ENCODE measurements at places on chromosomes 12 and 14.

DNA sequence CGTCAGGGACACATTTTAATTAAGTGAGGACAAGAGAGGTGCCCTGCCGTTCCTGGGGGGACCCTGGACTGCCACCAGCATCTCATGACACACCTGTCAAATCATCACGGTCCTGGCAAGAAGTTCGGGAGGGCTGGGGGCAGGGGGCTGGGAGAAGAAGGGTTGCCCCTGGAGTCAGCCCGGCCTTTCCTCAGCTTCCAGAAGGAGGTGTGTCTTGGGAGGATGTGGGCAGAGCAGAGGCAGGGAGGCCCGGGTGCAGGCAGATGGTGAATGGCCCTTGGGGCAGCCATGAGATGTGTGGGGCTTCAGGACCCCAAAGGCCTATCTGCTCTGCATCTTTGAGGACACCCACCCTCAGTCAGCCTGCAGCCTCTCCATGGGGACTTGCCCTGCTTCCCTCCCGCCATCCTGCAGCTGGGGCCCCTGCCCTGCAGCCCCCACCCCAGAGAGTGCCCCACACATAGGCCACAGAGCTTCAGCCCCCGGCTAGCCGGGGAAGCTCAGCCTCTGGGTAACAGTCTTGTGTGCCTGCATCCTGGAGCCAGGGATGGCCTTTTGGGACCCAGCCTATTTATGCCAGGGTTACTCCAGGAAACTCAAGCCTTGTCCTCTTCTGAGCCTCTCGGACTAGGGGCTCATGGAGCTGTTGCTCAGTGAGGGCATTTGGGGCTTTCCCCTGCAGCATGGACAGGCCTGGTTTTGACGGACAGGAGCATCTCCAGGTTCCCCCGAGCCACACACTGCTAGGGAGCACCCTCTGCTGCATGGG is 178.5 kb downstream of the KIF26A start:
- DNase-seq, result no peak

DNA sequence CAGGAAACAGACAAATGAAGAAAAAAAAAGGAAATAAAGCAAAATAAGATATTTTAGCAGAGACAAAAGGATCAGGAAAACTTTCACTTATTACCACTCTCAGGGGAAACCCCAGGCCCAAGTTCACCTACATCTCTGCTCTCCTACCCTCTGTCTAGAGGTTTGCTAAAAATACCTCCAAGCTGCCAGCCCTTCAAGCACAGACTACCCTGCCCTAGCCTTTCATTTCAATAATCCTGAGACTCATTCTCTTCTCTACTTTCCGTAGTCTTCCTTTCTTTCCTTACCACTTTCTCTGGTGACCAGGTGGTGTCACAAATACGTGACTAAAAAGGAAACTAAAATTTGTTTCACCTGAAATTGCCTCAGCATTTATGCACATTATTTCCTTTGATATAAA is 33.8 kb downstream of the RPAP3 start:
- no peak for DNase-seq

DNA sequence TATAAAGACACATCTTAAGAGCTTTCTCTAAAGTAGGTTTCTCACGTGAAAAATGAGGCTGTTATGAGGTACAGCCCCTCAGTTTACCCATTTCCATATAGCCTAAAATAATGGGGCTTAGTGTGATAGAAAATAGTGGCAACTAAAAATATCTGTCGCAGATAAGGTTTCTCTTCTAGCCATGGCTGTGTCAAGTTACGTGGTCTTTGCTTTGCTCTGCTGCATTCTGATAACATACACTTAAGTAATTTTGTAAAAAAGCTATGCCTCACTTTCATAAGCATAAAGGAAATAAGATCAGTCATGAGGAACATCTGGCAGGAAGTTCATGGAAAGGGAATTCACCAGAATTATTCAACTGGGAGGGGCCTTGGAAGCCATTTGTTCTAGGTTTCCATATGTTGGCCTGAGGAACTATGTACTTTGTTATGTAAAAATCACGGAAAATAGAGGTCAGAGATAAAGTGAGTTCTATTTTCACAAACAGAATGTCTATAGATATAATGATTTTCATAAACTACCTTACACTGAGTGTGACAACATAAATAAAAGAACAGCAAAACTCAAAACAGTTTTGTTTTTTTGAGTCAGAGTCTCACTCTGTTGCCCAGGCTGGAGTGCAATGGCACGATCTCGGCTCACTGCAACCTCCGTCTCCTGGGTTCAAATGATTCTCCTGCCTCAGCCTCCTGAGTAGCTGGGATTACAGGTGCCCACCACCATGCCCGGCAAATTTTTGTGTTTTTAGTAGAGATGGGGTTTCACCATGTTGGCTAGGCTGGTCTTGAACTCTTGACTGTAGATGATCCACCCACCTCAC is 195.6 kb upstream of the KRR1 start:
- no peak for DNase-seq

DNA sequence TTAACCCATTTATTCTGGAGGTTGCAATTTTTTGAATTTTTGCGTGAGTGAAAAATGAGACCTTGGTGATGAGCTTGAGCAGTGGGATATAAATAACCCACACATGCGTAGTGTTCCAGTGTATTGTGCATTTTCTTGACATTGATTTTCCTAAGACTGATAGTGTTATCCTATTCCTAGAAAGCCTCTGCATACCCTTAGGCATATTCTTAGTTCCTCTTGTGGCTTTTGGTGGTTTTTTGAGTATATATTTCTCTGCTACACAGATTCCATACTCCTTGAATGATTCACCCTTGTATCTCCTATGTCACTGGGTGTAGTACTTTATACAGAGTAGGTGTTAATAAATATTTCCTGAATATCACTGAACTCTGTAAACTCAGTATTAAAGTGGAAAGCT is 363.4 kb upstream of the PDE3A start:
- DNase-seq, result no peak

GRCh38 chr14:90773196-90773486 is 43.1 kb downstream of the TTC7B start:
- DNase-seq, result no peak

DNA sequence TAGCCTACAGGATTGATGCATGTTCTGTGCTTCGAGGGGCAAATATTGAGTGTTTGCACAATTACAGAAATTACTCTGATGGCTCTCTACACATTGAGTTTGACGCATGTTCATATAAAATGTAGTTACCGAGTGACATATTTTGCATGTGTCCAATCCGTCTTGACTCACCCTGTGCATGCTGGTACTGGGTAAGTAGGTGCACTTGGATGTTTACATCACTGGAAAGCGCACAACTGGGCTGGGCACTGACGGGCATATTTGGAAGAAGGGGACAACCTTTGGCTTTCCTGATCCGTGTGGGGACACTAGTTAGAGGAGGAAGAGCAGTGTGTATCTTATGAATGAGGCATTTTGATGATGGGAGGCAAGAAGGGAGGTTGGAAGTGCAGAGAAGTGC is 4.9 kb upstream of the KRT6A start:
- DNase-seq, result no peak

GRCh38 chr14:83520837-83521236 is 1987.2 kb upstream of the SEL1L start:
- DNase-seq, result no peak

DNA sequence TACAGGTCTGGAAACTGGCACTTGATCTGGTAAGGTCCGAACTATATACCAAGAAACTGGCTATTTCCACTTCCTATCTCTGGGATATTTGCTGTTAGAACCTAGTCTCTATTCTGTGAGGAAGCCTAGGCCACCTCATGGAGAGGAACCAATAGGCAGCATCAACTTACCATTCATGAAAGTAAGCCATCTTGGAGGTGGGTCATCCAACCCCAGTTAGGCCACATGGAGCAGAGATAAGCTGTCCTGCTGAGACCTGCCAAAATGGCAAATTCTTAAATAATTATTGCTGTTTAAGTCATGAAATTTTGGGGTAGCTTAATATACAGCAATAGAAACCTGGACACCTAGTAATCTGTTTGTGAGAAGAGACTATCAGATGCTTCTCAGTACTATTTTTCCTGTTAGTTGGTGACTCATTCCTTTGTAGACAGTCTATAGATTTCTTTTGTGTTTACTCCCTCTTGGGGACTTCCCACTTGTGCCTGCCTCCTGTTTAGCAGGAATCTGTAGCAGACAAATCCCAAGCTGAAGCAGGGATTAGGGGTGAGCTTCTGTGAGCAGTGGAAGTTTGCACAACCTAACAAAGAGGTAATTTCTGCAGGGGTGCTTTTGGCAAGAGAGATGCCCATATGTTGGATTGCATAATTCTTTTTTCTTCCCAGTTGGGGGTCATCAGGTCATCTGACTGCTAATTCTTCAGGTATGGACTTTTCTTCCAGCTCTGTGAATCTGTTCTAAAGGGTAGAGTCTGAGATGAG is 136.8 kb downstream of the IGF1 start:
- DNase-seq, result no peak

- DNase-seq, result no peak
Observed at GRCh38 chr12:25365340-25365730, 114.6 kb upstream of the KRAS start.

DNA sequence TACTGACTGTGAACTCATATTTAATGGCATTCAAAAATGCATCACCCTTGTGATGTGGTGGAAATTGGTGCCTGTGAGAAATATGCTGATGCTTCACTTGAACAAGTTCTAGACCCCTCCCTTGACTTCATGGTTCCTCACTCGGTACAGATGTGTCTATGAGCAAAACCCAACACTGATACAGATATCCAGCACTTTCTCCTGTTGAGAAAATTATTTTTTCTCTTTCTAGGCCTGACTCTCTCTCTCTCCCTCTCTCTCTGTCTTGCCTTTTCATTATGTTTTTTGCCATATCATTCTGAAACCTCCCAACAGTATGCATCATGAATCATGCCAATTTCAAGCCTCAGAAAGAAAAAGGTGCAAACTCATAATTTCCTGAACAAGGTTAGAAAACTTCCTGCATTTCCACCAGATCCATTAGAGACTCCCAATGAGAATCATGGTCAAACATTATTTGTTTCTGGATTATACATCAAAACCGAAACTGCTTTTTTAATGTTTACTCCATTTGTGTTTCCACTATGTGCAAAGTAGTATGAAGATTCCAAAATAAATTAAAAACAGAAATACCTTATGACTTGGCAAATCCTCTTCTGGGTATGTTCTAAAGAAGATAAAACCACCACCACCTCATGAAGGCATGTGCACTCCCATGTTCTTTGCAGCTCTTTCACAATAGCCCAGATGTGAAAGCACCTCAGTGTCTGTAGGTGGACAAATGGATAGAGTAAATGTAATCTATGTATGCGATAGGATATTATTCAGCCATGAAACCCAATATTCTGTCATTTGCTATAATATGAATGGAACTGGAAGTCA is 543.6 kb downstream of the TMEM121 start:
- DNase-seq, result no peak

DNA sequence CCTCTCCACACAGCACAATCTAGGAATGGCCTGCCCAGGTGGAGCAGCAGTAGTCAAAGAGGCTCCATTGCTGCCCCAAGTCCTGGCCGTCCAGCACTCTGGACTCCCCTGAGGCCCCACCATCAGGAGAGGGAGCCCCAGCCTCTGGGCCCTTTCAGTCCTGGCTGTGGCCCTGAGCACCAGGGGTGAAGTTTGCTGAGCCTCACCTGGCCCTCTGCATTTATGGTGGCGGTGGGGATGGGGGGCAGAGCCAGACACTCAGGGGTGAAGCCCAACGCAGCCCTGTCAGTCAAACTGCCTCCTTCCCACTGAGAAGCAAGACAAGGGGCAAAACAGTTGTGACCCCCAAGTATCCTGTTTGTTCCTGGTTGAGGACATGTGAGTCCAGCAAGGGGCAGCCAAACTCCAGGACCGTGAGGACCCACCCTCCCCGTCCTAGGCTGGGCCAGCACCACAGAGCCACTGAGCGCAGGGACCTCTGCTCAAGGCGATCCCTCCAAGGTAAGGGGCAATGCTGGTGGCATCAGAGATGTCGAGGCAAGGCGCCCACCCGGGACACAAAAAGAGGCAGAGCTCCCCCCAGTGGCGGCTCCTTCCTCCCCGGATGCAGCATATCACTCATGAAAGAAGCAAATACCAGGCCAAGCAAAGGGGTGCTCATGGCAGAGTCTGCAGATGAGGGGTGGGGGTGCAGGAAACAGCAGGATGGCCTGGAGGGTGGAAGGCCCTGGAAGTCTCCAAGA is 4.8 kb upstream of the AMN start:
- peak; percentile 62 for DNase-seq

DNA sequence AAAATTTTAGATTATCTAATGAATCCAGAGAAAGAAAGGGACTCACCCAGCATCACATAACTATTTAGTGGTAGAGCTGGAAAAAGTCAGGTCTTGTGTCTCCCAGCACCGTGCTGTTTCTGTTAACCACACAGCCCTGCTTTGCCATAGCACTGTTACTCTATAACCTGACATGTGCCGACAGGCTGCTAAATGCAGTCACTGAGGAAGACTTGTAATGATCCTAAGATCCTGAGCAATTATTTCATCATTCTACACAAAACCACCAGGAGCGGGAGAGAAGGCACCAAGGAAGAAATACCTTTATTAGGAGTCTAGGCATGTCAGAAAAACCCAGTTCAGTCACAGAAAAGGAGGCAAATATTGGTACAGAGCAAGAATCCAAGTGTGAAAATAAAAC is 3.1 kb upstream of the NOXRED1 start:
- DNase-seq, result no peak

DNA sequence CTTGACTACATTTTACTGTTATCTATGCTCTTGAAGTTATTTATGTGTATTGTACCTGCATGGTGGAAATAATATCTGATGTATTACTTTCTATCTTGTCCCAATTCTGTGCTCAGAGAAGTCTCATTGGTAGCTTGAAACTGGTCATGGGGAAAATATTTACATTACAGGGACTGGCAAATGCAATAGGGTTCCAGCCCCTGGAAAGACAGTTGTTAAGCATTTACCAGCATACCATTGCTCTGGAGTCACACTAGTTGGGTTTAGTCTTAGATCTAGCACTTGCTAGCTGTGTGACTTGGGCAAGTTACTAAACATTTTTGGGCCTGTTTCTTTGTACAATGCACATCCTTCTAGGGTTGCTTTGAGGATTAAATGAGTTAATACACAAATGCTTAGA is 86.3 kb upstream of the NRXN3 start:
- DNase-seq, result no peak

- DNase-seq, result no peak
Observed at GRCh38 chr12:70919597-70920035, 922 bp downstream of the PTPRR start.

DNA sequence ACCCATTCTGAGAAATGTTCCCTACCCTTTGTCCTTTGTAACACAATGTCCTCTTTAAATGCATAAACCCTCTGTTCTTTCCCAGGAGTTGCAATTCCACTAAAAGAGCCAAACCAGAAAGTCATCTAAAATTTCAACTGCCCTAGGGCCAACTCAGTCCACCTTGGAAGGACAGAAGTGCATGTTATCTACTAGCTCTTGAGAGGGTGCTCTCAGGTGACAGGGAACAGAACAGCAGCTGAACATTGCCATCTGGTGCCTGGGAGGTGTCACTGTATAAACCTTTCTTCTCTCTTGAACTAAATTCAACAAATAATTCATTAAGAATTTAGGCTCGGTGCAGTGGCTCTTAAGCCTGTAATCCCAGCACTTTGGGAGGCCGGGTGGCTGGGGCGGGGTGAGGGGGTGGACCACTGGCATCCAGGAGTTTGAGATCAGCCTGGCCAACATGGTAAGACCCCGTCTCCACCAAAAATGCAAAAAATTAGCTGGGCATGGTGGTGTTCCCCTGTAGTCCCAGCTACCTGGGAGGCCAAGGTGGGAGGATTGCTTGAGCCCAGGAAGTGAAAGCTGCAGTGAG is 10.3 kb upstream of the FERMT2 start:
- no peak for DNase-seq
